ENCODE measurements at places on chromosomes 1 and 21.

GRCh38 chr1:79638382-79638781 is 631.9 kb upstream of the ADGRL4 start:
- no peak for DNase-seq

DNA sequence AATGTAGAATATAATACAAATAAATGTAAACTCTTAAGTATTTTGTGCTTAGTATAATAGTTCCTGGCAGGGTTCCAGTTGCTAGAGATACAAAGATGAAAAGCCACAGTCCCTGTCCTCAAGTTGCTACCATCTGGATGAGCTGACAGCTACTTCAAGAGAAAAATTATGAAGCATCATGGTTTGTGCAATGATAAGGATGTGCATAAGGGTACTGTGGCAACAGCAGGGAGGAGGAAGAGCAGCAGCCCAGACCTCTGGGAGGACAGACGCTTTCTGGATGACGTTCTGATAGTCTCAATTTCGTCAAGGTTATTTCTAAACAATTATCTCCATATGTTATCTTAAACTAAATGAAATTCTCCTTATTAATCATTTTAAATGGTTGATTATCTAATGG is 198.9 kb downstream of the NTNG1 start:
- DNase-seq: no peak

- no peak for DNase-seq
Observed at GRCh38 chr1:167584581-167584980, 31.0 kb upstream of the CREG1 start.

GRCh38 chr1:55632058-55632457 is 416.9 kb upstream of the USP24 start:
- no peak for DNase-seq

GRCh38 chr1:24311234-24311633 is 7.9 kb upstream of the GRHL3 start:
- no peak for DNase-seq

Measured in CD4-positive, alpha-beta T cell treated with Interleukin-2 at 100 ng/mL for 4 hours (primary cell).